ENCODE measurements at places on chromosomes 2 and 18.

GRCh38 chr2:136207665-136208064 is 89.7 kb upstream of the CXCR4 start:
- no peak for DNase-seq

DNA sequence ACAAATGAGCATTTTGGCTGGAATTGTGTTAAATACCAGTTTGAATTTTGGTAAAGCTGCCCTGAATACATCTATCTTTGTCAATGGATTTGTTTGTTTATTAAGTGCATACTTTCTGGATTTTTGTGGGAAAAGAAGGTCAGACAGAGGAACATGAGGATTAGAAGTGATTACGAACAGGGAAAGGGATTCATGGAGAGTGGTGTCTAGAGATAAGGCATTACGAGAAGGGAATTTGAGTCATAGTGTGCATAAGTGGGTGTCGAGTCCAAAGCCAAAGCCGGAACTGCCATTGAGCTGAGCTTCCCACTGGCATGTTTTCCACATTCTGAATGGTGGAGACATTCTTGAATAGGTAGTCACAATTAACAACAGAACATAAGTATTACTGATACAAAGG is 68.9 kb upstream of the EFEMP1 start:
- DNase-seq, result no peak

DNA sequence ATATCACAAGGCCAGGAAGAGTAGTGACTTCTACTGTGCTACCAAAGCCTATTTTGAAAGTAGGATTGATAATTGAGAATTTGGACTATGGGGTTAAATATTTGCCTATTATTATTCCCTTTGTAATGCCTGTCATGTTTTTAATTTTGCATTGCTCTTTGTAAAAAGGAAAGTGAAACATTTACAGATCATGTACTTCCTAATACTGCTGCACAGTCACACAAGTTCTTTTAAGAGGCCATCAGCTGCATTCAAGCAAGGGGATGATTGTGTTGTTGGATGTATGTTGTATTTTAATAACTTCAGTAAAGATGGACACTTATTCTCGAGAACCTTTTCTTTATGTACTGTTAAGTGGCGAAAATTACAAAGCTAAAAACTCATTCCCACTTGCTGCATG is 70.1 kb downstream of the PLEKHA3 start:
- DNase-seq, result no peak

GRCh38 chr18:21897811-21898210 is 157.2 kb downstream of the MIB1 start:
- no peak for DNase-seq

DNA sequence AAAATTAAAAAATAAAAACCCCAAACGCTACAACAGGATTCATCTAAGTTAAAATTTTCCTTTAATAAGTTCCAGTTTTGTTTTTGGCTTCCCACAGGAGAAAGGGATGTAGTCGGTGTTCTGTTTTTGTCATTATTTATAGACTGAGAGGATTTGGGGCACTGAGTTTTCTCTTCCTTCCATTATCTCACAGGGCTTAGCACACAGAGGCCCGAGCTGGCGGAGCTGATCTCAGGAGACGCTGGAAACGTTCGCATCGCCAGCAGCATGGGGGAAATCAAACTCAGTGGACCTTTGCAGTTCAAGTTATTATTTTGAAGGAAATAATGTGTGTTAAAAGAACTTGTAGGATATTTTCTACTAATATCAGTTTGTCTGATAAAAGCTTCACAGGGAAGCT is 669.7 kb upstream of the SALL3 start:
- no peak for DNase-seq

DNA sequence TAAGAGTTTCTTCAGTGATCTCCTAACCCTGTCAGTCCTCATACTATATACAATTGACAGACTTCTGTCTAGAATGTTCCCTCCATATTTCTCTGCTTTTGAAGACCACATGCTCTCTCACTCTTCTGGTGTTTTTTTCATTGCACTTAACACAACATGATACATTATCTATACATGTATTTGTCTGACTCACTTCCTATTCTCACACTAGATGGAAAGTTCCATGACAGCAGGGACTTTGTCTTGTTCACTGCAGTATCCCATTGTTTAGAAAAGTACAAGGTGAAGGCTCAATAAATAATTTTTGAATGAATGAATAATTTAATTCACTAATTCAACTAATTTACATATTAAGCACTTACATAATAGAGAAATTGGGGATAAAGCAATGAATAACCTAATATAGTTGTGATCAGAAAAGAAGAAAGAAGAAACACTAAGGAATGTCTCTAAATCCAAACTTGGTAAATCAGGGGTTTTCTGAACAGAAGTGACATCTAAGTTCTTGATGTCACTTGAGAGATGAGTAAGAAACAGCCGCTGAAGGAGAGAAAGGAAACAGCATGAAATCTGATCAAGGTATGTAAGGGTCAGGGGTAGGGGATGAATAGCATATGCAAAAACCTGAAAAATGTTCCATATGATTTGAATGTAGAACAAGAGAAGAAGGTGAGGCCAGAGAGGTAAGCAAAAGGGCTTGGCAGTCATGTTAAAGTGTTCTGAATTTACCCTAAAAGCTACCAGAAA is 42.4 kb downstream of the MBD2 start:
- no peak for DNase-seq

DNA sequence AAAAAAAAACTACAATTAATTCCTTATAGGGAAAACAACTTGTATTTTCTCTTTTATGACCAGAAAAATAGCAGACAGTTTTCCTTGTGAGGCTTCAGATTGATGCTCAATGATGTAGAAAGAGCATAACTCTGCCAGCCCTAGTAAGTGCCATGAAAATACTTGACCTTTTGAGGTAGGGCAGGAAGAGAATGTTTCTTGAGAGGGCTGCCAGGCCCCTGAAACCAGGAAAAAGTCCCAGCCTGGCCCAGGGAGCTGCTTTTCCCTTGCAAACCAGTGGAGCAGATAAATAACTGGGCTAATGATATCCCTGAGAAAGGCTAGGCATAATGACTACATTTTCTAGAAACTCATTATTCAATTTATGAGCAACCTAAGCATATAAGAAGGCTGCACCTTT is 126.8 kb downstream of the SLC8A1 start:
- no peak for DNase-seq

GRCh38 chr2:16277117-16277516 is 336.8 kb downstream of the MYCN start:
- DNase-seq, result no peak

DNA sequence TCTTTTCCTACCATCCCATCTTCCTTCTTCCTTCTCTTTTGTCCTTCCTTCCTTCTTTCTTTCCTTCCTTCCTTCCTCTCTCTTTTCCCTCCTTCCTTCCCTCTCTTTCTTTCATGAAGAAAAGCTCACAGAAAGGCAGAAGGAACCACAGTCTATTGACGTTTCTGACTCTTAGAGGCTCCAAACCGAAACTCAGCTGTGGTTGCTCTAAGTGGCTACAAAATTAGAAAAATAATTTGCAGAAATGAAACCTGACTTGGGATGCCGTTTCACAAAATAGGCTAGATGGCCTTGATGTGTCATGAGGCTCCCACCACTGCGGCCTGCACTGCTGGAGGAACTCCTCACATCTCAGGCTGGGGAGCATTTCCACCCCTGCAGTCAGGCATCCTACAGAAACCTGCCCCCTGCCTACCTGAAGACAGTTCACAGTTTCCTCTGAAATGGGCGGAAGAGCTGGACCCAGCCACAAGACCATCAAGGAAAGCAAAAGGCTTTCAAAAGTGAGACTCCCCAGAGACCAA is 165.6 kb downstream of the SMAD7 start:
- DNase-seq, result no peak

DNA sequence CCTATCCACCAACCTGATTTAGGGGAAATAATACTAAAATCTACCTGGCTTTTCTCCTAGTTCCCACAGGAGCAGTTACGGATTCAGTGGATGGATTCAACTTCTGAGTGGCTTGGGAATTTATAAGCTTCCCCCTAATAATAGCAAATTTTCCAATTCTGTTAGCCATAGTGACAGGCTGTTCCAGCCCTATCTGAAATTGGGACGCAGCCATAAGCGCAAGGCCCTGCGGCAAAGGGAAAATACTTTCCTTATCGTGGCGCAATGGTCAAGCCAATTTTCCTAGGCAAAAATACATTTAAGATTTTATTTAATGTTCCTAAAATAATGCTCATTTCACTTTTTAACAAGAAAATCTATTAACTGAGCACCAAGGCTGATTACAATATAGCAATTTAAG is 49.7 kb downstream of the CDH2 start:
- DNase-seq, result no peak

- no peak for DNase-seq
Measured at GRCh38 chr2:212592695-212593094, 54.1 kb upstream of the ERBB4 start.

- no peak for DNase-seq
Measured at GRCh38 chr18:77433076-77433475, 183.4 kb downstream of the GALR1 start.

DNA sequence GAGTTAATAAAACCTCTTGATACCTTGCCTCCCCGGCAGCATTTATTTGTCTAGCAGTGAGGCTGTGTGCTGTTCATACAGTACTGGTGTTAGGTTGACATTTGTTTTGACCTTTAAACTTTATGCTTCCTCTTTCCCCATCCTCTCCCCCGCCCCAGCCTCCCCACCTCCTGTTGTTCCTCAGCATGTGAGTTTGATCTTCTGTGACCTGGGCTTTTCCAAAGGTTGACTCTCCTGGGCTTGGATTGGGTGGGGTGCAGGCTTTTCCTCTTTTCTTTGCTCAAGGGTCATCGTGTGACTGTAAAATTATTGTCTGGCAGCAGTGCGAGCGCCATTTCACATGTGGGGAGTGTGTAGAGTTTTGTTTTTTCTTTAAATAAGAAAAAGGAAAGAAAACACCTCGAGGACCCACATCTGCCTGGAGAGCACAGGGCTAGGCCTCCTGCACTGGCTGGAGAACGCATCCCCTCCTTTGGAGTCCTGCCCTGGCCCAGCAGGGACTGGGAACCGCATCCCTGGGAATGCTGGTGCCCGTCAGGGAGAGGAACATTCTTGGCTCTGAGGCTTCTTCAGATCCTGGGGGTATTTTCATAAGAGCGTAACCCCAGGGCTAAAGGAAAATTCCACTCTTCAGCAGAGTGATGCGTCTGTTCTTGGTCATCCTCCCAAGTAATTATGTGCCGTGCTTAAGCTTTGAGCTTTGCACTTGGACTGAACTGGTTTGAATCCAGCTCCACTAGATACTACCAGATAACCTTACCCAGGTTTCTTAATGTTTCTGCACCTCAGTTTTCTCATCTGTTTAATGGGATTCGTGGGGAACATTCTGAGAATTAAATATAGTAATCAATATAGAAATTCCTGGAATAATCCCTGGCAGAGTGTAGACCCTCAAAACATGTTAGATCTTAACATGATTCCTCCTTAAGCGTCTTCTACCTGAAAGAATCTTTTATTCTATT is 91.5 kb downstream of the SETBP1 start:
- DNase-seq, result no peak

DNA sequence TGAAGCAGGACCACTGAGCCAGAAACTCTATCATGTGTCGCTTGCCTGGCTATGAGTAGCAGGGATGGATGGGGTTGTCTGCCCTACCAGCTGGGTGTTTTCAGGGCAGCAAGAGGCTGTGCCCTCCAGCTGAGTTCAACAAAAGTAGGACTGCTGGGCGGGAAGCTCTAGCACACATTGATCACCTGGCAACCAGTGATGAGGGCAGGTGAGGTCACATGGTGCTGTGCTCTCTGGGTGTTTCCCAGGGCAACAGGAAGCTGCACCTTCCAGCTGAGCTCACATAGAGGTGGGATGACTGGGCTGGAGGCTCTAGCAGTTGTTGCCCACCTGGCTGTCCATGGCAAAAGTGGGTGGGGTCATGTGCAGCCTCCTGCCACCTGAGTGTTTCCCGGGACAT is 487.3 kb upstream of the VWC2L start:
- no peak for DNase-seq

DNA sequence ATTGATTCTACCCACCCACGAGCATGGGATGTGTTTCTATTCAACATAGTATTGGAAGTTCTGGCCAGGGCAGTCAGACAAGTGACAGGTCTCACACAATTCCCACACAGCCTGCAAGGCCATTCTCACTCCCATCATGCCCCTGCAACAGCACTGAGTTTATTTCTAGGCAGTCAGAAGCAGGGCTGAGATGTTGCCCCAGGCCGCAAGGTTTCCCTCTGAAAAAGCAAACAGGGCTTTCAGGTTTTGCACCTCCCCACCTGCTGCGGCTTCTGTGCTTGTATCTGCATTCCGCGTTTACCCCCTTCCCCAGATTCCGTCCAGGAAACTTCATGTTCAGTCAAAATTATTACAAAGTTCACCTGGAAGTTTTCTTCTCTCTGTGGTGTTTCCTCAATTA is 9.4 kb upstream of the TACR1 start:
- DNase-seq, result no peak

- DNase-seq, result no peak
Measured at GRCh38 chr18:35694808-35695207, 113.3 kb downstream of the GALNT1 start.

DNA sequence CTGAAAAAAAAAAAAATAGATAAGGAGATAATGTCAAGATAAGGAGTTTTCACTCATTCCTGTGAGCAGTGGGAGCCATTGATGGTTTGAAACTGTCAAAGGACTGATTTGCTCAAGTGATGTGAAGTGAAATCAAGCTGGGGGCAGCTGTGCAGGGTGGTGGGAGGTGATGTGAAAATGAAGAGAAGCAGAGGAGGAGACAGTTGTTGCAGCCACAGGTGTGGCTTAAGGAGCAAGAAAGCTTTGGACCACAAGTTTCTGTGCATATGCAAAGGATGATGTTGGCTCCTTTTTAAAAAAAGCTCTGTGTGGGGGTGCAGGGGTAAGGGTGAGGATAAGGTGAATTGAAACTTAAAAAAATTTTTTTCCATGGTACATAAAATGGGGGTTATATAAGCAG is 8.3 kb downstream of the EFR3B start:
- DNase-seq, result no peak

DNA sequence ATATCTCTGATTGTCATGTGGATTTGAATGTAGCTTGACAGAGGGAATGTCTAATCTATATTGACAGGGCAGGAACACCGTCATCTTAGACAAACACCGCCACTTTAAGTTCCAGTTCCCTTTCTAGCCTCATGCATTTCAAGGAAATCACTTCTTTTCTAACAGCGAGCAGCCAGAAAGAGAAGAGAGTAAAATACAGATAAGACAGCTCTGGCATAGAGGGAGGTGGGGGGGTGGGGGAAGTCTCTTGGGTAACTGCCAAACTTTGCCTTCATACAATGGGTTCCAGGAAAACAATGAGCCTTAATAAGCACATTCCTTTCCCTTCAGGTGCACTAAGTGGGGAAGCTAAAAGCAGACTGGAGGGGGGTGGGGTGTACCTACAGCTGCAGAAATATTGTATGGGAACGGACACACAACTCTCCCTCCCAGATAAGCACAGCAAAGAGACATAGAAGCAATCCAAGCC is 37.2 kb downstream of the CASP10 start:
- DNase-seq, result no peak

GRCh38 chr2:72394541-72395070 is 246.9 kb upstream of the CYP26B1 start:
- no peak for DNase-seq

DNA sequence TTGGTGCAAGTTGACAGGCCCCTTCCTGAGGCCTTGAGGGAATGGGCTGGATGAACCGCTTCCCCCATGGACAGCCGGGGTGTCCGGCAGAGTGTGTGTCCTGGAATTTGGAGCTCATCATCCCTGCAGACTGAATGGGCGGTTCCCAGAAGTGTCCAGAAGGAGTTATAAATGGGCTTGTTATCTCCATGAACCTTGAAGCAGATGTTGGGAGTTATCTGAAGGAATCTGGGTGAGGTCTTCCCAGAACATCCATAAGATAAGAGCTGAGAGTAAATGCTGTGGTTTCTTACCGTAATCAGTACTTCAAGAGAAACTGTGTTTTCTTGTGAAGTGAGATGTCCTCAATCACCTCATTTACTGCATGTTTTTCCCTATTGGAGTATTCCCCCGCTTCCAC is 21.1 kb downstream of the PLB1 start:
- DNase-seq, result no peak

- DNase-seq, result no peak
Measured at GRCh38 chr2:182631299-182631698, 84.8 kb upstream of the DNAJC10 start.
